ENCODE measurements at places on chromosomes 4 and X. TPM values are rescaled to one million over a fixed set of nuclear protein-coding genes. Genes with fewer than 3 reads are reported as not detected.
A peak's percentile ranks its signal among the peaks of the same experiment; 100 is the strongest.

SAGE1 gene
- not detected for total RNA-seq

ERAS gene
- total RNA-seq: not detected

CCNA2 gene
- 1.3 TPM for total RNA-seq

SMARCA5 gene
- 18.6 TPM for total RNA-seq

PAGE2 gene
- not detected for total RNA-seq

MAGED4 gene
- total RNA-seq: 0.63 TPM

RAB9B gene
- 12.7 TPM for total RNA-seq

GRCh38 chr4:176236946-176237345 is 32.1 kb downstream of the ASB5 start:
- DNase-seq: no peak

- no peak for DNase-seq
These were observed 170.0 kb downstream of the ARHGAP10 start for GRCh38 chr4:147901916-147902315.

- peak; percentile 91 for DNase-seq
These were observed 1.2 kb downstream of the CORIN start for GRCh38 chr4:47836641-47837093.

DNA sequence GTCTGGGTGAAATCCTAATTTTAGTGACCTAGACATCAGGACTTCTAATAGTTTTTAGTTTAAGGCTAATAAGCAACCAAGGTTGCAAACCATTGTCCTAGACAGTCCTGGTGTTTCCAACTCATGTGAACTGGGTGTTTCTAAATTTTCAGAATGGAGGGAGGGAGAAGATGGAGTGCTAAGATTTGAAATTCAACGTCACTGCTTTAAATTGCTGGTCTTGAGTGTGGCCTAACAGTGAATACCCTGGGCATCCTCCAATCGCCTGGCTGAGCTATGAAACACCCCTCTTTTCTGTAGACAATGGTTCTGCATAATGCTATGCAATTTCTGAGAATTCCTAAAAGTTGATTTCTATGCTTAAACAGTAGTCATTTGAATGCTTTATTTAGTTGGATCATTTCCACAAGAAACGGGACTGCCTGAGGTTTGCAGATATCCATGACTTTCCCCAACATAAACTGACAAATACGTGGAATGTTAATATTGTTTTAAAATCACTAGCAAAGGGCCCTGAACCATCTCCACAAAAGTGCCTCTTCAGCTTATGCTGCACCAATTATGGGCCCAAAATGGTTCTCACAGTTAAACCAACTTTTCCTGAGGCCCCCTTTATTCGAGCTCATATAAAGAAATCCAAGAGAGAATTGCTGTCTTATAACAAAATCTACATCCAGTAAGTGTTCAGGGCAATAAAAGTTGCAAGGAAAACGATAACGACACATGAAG is 1.1 kb downstream of the FBXL5 start:
- DNase-seq: no peak

GRCh38 chrX:124293810-124294209 is 38.6 kb upstream of the TEX13D start:
- DNase-seq: no peak

- no peak for DNase-seq
These were observed 31.6 kb downstream of the MTHFD2L start for GRCh38 chr4:74189331-74190043.

- no peak for DNase-seq
These were observed 19.1 kb downstream of the VSIG4 start for GRCh38 chrX:66020631-66021334.

DNA sequence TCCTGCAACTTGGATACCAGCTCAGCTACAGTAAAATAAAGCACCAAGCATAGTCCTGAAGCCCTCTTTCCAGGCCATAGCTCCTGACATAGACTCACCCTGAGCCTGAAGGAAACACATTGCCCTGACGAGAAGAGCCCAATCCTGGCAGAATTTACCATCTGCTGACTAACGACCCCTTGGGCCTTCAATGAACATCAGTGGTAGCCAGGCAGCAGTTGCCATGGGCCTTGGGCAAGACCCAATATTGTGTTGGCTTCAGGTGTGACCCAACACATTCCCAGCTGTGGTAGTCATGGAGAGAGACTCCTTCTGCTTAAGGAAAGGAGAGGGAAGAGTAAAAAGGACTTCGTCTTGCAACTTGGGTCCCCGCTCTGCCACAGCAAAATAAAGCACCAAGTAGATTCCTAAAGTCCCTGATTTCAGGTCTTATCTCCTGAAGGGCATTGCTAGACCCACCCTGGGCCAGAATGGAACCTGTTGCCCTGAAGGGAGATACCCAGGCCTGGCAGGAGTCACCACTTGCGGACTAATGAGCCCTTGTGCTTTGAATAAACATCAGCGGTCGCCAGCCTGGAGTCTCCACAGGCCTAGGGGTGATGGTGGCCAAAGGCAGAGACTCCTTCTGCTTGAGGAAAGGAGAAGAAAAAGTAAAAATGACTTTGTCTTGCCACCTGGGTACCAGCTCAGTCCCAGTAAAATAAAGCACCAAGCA is 902.6 kb downstream of the C4orf33 start:
- no peak for DNase-seq

- DNase-seq: no peak
These were observed 1492.5 kb upstream of the PABPC4L start for GRCh38 chr4:135694066-135694465.

- no peak for DNase-seq
These were observed 167.8 kb downstream of the ZNF330 start for GRCh38 chr4:141388481-141388880.

DNA sequence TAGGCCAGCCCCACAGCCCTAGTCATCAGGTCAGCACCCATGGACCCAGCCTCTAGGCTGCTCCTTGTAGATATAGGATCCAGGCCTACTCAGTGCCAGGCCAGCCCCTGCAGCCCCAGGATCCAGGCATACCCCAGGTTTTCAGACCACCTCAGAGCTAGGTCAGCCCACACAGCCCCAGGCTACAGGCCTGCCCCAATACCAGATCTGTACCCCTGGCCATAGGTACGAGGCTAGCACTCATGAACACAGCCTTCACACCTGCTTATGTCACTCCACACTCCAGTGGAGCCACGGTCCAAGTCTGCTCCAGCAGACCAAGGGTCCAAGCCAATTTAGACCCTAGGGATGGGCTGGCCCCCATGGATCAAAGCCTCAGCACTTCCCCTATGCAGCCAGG is 191.0 kb downstream of the DLG3 start:
- DNase-seq: no peak
